ENCODE measurements at places on chromosomes 12 and 14. TPM values are rescaled to one million over a fixed set of nuclear protein-coding genes. Genes with fewer than 3 reads are reported as not detected.

DNA sequence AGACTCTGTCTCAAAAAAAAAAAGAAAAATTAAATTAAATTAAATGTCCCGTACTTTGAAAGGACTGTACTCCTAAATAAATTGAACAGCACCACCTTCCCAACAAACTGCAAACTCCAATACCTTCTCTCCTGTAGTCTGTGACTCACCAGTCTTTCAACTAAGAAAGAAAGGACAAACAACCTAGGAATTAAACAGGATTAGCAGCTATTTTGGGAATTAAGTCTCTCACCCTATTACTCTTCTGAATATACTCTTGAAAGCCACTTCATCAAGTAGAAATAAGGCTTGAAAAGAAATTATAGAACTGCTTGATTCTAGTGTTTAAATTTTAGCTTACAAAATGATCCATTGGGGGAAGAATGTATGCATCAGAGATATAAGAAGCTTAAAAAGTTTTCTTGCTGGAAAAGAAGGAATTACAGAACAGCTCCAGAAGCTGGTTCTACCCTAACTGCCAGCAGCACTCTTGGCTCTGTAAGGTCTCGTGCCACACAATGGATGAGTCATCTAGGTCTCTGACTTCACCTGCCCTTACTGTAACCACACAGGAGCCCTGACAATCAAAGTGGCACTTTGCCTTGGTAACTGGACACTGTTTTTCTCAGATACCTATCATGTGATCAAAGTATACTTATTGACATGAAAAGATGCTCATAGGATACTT is 57.0 kb upstream of the CERS5 start:
- DNase-seq, result peak; percentile 71

GRCh38 chr12:93177208-93178153 is 200.2 kb upstream of the NUDT4 start:
- no peak for DNase-seq

The TAS2R9 gene
- total RNA-seq, result not detected

- DNase-seq, result no peak
These were observed 14.0 kb downstream of the RTRAF start for GRCh38 chr14:52003324-52003723.

DNA sequence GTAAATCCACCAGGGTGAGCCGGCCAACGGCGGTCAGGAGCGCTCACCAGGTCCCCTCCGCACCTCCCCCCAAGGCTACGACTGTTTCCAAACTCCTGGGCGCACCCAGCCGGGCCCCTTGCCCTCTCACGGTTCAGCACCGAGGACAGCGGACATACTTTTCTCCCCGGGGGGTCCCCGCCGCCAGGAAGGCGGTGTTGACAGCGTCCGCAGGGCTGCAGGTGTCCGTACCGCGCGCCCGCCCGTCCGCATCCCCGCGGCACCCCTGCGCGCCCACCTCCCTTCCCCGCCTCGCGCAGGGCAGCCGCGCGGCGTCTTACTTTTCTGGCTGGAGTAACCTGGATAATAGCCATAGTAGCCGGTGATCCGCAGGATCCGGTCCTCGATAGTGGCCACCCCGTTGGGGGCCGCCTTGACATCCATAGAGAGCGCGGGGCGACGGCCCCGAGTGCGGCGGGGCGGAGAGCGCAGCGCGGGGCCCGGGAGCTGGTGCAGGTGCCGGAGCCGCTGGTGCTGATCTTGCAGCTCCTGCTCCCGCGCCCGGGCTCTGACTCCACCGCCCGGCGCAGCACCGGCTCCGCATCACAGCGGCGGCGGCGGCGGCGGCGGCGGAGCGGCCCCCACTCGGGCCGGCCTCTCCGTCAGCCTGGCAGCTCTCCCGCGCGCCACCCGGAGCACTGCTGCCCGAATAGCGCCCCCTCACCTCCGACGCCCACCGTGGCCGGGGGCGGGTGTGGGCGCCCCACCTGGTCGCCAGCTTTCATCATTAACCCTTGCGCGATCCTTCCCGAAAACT is at the start of gene SLC35F4:
Gene SLC35F4, minus strand, starts transcription at position 690 of the 796 bp plus-strand sequence.
- DNase-seq, result no peak

- no peak for DNase-seq
These were observed 43.5 kb downstream of the DRAM1 start for GRCh38 chr12:101920906-101921305.

- DNase-seq, result peak; percentile 17
These were observed 7.0 kb upstream of the RPS26 start for GRCh38 chr12:56034586-56035332.

Measured in activated CD4-positive, alpha-beta memory T cell treated with anti-CD3 and anti-CD28 coated beads for 36 hours (primary cell).